ENCODE measurements at places on chromosomes 12 and 14. TPM values are rescaled to one million over a fixed set of nuclear protein-coding genes. Genes with fewer than 3 reads are reported as not detected.

Gene SCAF11
- total RNA-seq = 285 TPM

Gene SIX1
- 0.32 TPM for total RNA-seq

GRCh38 chr12:127271776-127272175, 995.2 kb upstream of the TMEM132C start:
- DNase-seq = no peak
- no peak overlapping the region for H3K27ac ChIP-seq
- no peaks in the 10 kb centered on the region for H3K27me3 ChIP-seq
- no peak overlapping the region for H3K4me3 ChIP-seq

- peaks cover 6% of the 10 kb centered on the region for H3K4me1 ChIP-seq
- no peak for DNase-seq
- H3K27me3 ChIP-seq = no peaks in the 10 kb centered on the region
Measured at GRCh38 chr14:100328495-100329163, 5.5 kb downstream of the SLC25A47 start.

DNA sequence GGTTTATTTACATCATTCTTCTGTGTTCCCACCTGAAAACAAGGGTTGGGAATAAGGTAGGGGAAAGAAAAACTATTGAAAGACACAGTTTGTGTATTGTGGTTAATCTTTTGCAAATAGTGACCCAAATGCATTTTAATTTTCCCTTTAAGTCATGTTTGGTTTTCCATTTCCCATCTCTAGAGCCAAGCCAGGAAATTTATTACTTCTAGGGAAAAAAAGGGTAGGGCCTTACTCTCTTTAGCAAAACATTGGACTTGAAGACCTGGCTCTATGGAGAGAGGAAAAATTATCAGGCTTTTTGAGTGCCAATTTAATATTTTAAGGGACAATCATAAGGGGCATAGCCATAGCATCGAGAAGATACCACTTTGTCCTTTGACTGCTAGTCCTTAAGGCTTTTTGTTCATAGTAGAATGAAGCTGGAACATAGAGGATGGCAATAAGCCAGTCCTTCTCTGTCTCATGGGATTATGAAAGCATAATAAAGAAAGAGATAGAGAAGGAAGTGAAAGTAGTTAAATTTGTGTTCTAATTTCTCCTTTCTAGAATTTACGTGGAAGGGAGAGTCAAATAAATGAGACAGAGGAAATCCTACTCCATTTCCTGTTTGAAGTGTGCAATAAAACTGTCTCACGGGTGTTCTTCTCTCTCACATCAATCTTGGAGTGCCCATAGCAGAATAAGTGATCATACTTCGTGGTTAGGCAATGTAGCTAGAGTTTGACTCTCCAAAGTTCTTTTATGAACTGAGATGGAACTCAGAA, 50.9 kb upstream of the PPFIA2 start:
- no peaks in the 10 kb centered on the region for H3K36me3 ChIP-seq
- H3K4me1 ChIP-seq = no peaks in the 10 kb centered on the region
- H3K27me3 ChIP-seq = no peaks in the 10 kb centered on the region
- no peak overlapping the region for H3K27ac ChIP-seq
- no peak overlapping the region for H3K4me3 ChIP-seq
- no peak for DNase-seq

Data from Caco-2 (cell line).